ENCODE measurements at places on chromosomes 1 and 21. TPM values are rescaled to one million over a fixed set of nuclear protein-coding genes. Genes with fewer than 3 reads are reported as not detected.

The LDLRAD1 gene
- not detected for total RNA-seq

The SPRR2D gene
- not detected for total RNA-seq

The FMO1 gene
- total RNA-seq, result 4.0 TPM

The SPEN gene
- total RNA-seq, result 53.7 TPM

The CFAP74 gene
- total RNA-seq, result not detected

The OR2T33 gene
- not detected for total RNA-seq

The LORICRIN gene
- total RNA-seq, result not detected

The HSD3B1 gene
- 0.94 TPM for total RNA-seq

The DPYD gene
- total RNA-seq, result 72.9 TPM

The WNT4 gene
- total RNA-seq, result not detected

The FOXD2 gene
- 0.38 TPM for total RNA-seq

The CDC20 gene
- total RNA-seq, result 6.5 TPM

The LCE1D gene
- total RNA-seq, result not detected

The S100A8 gene
- 129 TPM for total RNA-seq

The MRAP gene
- 65.2 TPM for total RNA-seq

The SUSD4 gene
- total RNA-seq, result 0.33 TPM

The KCNAB2 gene
- 48.6 TPM for total RNA-seq

The CASQ2 gene
- total RNA-seq, result 22.2 TPM

The A3GALT2 gene
- not detected for total RNA-seq

Measured in subcutaneous adipose tissue (tissue), 4 donors.